MCF 10A (cell line): ENCODE measurements at places on chromosomes 5 and 9. TPM values are rescaled to one million over a fixed set of nuclear protein-coding genes. Genes with fewer than 3 reads are reported as not detected.

BRD3OS gene
- 13.3 and 15.2 TPM in 2 replicates for total RNA-seq

DNA sequence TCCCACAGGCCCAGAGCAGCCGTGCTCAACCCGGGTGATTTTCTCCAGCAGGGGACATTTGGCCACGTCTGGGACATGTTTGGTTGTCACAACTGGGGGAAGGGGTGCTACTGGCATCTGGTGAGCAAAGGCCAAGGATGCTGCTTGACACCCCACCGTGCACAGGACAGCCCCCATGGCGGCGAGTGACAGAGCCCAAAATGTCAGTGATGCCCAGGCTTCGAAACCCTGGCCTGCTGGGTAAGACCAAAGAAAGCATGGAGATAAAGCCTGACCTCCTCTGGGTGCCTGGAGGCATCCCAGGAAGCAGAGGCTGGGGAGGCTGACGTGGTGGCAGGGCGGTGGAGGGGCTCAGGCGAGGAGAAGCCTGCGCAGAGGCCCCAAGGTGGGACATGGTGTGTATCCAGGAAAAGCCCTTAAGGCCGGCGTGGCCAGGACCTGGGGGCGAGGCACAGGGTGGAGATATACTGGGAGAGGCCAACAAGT, 66.4 kb downstream of the ZNF354C start:
- H3K4me3 ChIP-seq, result no peak overlapping the region
- no peaks in the 10 kb centered on the region for H3K27me3 ChIP-seq
- H3K4me1 ChIP-seq, result no peaks in the 10 kb centered on the region
- DNase-seq, result no peak
- no peaks in the 10 kb centered on the region for H3K36me3 ChIP-seq
- H3K27ac ChIP-seq, result no peak overlapping the region

- H3K36me3 ChIP-seq, result no peaks in the 10 kb centered on the region
- DNase-seq, result peak; percentile 92
- H3K4me3 ChIP-seq, result peak overlapping the region; percentile 51
- peaks cover 39% of the 10 kb centered on the region for H3K4me1 ChIP-seq
- H3K27me3 ChIP-seq, result no peaks in the 10 kb centered on the region
Measured at GRCh38 chr5:132674671-132675506, 1.1 kb downstream of the IL4 start.

- no peak overlapping the region for H3K4me3 ChIP-seq
- H3K27me3 ChIP-seq, result no peaks in the 10 kb centered on the region
- H3K36me3 ChIP-seq, result peaks cover 77% of the 10 kb centered on the region
- peak; percentile 84 for DNase-seq
- peaks cover 46% of the 10 kb centered on the region for H3K4me1 ChIP-seq
- peak overlapping the region; percentile 85 for H3K27ac ChIP-seq
Measured at GRCh38 chr5:134554319-134555222, 29.1 kb downstream of the JADE2 start.

DNA sequence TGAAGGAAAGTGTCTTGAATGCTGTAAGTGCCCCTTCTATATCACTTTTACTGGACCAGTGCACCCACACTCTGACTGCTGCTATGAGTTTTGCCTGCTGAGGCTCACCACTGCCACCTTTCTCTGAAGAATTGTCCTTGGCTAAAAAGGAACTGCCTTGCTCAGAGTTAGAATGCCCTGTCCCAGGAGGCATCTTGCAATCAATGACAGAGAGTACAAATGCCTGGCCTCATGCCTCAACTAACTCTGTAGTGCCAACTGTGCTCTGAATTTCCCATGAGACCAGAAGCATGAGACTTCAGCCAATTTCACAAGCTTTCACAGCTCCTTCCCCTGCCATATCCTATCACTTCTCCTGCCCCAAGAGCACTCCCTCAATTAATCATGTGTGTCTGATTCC, 569.7 kb downstream of the ZNF608 start:
- DNase-seq, result peak; percentile 41
- no peak overlapping the region for H3K27ac ChIP-seq
- H3K36me3 ChIP-seq, result no peaks in the 10 kb centered on the region
- H3K4me3 ChIP-seq, result no peak overlapping the region
- H3K27me3 ChIP-seq, result no peaks in the 10 kb centered on the region
- H3K4me1 ChIP-seq, result peaks cover 8% of the 10 kb centered on the region

WDR38 gene
- not detected in 2 replicates for total RNA-seq

PCDHGA12 gene
- 0.79 and 0.91 TPM in 2 replicates for total RNA-seq

- H3K36me3 ChIP-seq, result no peaks in the 10 kb centered on the region
- H3K27me3 ChIP-seq, result no peaks in the 10 kb centered on the region
- H3K4me1 ChIP-seq, result peaks cover 41% of the 10 kb centered on the region
- no peak overlapping the region for H3K4me3 ChIP-seq
Measured at GRCh38 chr5:8827696-8828095, 718.2 kb downstream of the SEMA5A start.

GFPT2 gene
- total RNA-seq, result 8.2 and 15.7 TPM in 2 replicates

P4HA2 gene
- 53.1 and 91.1 TPM in 2 replicates for total RNA-seq

DNA sequence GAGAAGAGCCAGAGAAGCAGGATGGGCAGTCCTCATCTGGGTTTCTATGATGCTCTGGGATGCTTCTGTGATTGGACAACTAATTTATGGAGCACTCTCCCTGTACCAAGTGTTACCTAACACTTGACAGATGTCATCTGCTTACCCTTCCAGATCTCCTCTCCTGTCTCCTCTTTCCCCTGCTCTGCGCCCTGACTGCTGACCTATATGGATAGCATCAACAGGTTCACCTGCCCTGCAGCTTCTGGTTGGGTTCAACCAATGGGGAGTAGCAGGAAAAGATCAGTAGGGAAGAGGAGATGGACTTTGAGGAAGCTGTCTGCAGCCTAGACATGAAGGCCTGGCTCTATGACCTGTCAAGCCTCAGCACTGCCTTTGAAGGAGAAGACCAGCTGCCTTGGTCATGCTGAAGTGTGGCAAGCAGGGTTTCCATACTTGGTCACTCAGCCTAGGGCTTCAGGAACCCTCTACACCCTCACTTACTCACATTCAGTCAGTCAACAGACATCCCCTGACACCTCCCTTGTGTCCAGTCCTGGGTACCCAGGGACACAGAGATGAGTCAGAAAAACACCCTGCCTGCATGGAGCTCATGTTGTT, 11.3 kb upstream of the P4HA2 start:
- H3K4me3 ChIP-seq, result no peak overlapping the region
- H3K4me1 ChIP-seq, result peaks cover 8% of the 10 kb centered on the region
- no peaks in the 10 kb centered on the region for H3K36me3 ChIP-seq
- H3K27ac ChIP-seq, result peak overlapping the region; percentile 2
- no peaks in the 10 kb centered on the region for H3K27me3 ChIP-seq

- H3K4me3 ChIP-seq, result no peak overlapping the region
- no peaks in the 10 kb centered on the region for H3K36me3 ChIP-seq
- no peaks in the 10 kb centered on the region for H3K4me1 ChIP-seq
- no peaks in the 10 kb centered on the region for H3K27me3 ChIP-seq
- H3K27ac ChIP-seq, result no peak overlapping the region
- DNase-seq, result peak; percentile 76
Measured at GRCh38 chr5:100479079-100479688, 56.0 kb upstream of the FAM174A start.

CTNND2 gene
- not detected in 2 replicates for total RNA-seq

DNA sequence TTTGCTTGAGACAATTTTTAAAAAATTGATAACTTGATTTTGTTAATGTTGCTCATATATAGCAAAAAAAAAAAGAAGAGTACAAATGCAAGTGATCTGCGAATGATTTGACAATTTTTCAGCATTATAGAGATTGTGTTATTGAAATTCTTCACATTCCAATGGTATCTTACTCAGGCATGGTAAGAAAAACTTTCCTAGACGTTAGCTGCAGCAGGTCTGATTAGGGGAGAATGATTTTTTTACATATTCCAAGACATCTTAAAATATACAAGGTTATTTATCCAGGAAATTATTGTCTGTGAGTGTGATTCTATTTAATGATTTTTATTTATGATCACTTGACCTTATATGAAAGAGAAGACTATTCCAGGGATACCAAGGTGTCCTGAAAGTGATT, 361.9 kb downstream of the MAT2B start:
- H3K27ac ChIP-seq, result no peak overlapping the region
- H3K4me1 ChIP-seq, result no peaks in the 10 kb centered on the region
- no peak overlapping the region for H3K4me3 ChIP-seq
- H3K27me3 ChIP-seq, result no peaks in the 10 kb centered on the region
- DNase-seq, result no peak
- no peaks in the 10 kb centered on the region for H3K36me3 ChIP-seq

DNA sequence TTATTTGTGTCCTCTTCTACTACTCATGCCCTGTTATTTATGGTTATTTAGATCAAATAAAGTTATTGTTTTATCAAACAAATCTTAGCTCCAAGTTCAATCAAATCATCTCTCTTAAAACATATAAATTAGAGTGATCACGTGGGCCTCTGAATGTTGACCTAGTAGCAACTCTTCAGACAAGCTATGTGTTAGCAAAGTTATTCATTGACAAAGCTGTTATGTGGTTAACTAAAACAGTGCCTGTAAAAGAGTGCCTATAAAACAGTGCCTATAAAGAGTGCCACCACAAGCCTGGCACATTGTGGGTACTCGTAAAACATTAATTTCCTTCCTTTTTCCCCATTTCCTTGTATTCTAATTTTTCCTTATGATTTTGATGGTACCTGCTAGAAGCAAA, 421.9 kb downstream of the HCN1 start:
- no peak overlapping the region for H3K27ac ChIP-seq
- peaks cover 6% of the 10 kb centered on the region for H3K4me1 ChIP-seq
- no peak overlapping the region for H3K4me3 ChIP-seq
- H3K27me3 ChIP-seq, result no peaks in the 10 kb centered on the region
- H3K36me3 ChIP-seq, result no peaks in the 10 kb centered on the region

DNA sequence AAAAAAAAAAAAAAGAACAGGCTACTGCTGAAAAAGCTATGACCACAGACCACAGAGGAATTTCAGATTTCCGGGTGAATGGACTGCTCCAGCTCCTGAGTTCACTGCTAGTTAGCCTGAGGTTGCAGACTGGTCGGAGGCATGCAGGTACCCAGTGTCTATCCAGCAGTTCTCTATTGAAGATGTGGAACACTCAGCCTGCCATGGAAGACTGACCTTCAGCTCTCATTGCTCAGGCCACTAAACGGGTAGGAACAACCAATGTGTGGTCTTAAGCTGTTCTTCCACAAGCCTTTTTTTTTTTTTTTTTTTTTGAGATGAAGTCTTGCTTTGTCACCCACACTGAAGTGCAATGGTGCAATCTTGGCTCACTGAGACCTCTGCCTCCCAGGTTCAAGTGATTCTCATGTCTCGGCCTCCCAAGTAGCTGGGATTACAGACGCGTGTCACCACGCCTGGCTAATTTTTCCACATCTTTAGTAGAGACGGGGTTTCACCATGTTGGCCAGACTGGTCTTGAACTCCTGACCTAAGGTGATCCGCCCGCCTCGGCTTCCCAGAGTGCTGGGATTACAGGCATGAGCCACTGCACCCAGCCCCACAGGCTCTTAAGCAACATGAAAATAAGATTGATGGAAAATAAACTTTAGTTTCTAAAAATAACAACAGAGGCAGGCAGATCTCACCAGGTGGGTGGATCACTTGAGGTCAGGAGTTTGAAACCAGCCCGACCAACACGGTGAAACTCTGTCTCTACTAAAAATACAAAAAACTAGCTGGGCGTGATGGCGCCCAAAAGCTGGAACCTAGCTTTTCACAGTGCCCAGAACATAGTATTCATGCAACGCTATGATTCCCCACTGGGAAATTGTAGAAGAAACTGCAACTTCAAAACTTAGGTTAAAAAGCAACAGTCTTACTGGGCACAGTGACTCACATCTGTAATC, 20.0 kb upstream of the NPM1 start:
- no peak for DNase-seq
- H3K27ac ChIP-seq, result no peak overlapping the region
- no peak overlapping the region for H3K4me3 ChIP-seq
- no peaks in the 10 kb centered on the region for H3K27me3 ChIP-seq

COL27A1 gene
- 1.3 and 2.9 TPM in 2 replicates for total RNA-seq

TAF11L10 gene
- not detected in 2 replicates for total RNA-seq

- no peak overlapping the region for H3K4me3 ChIP-seq
- peak overlapping the region; percentile 57 for H3K27ac ChIP-seq
- H3K4me1 ChIP-seq, result peaks cover 25% of the 10 kb centered on the region
- no peaks in the 10 kb centered on the region for H3K27me3 ChIP-seq
- H3K36me3 ChIP-seq, result no peaks in the 10 kb centered on the region
Measured at GRCh38 chr5:40599676-40600075, 80.0 kb upstream of the PTGER4 start.

DNA sequence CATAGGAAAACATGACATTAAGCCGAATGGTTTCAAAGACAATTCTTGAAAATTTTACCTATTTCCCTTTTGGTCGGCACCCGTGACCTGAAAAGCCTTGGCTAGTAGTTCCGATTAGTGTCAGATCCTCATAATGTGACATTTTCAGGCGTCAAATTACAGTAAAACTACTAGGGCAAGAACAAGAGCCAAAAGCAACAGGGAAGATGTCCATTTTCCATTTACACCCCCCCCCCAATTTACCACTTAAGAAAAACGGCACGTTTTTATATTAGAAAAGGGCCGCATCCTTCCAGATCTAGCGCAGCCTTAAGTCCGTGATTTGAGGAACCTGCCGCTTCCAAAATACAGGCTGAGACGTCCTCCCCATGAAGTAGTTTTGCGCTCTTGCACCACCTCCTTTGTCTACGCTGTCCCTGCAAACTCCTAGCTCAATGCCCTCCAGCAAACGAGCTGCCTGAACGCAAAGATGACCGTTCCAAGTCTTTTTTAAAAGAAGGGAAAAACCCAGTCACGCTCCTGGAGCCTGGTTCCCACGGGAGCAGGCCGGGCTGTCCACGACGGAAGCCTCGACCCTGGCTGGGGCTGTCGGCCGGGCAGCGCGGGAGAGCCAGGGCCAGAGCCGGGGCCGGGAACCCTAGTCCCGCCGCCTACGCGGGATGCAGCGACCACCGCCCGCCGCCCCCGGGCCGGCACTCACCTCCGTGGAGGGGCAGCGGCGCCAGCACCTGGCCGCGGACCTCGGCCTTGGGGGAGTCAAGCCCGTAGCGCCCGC, 616 bp downstream of the RNF130 start:
- H3K4me1 ChIP-seq, result peaks cover 27% of the 10 kb centered on the region
- H3K27ac ChIP-seq, result peak overlapping the region; percentile 87
- H3K36me3 ChIP-seq, result no peaks in the 10 kb centered on the region
- peak; percentile 74 for DNase-seq

DNA sequence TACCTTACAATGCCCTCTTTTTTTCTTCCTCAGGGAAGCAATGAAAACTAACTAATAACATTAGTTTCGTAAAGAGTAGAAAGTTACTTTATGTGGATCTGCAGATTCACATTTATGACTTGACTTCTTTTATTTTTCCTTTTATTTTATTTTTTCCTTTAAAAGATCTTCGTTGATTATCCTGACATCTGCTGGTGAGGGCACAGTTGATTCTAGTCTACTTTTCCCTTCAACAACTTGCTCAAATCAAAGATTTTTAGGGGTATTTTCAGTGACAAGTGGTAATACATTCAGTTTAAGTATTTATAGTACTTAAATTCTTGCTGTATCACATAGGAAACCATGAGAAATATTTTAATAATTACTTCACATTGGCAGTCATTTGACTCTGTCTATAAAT, 4.9 kb downstream of the EDIL3 start:
- H3K36me3 ChIP-seq, result no peaks in the 10 kb centered on the region
- peaks cover 17% of the 10 kb centered on the region for H3K4me1 ChIP-seq
- H3K27me3 ChIP-seq, result peaks cover 82% of the 10 kb centered on the region
- no peak for DNase-seq

HSPB3 gene
- not detected in 2 replicates for total RNA-seq

- H3K27ac ChIP-seq, result peak overlapping the region; percentile 39
- no peak overlapping the region for H3K4me3 ChIP-seq
- no peaks in the 10 kb centered on the region for H3K27me3 ChIP-seq
Measured at GRCh38 chr9:113584428-113585084, 121.0 kb downstream of the RGS3 start.

IFNA2 gene
- not detected in 2 replicates for total RNA-seq

GRCh38 chr9:114287763-114288192, 35.1 kb upstream of the ORM1 start:
- H3K4me3 ChIP-seq, result no peak overlapping the region
- H3K4me1 ChIP-seq, result peaks cover 19% of the 10 kb centered on the region
- H3K27me3 ChIP-seq, result no peaks in the 10 kb centered on the region
- no peak for DNase-seq
